ENCODE measurements at places on chromosomes 11 and 22.

DNA sequence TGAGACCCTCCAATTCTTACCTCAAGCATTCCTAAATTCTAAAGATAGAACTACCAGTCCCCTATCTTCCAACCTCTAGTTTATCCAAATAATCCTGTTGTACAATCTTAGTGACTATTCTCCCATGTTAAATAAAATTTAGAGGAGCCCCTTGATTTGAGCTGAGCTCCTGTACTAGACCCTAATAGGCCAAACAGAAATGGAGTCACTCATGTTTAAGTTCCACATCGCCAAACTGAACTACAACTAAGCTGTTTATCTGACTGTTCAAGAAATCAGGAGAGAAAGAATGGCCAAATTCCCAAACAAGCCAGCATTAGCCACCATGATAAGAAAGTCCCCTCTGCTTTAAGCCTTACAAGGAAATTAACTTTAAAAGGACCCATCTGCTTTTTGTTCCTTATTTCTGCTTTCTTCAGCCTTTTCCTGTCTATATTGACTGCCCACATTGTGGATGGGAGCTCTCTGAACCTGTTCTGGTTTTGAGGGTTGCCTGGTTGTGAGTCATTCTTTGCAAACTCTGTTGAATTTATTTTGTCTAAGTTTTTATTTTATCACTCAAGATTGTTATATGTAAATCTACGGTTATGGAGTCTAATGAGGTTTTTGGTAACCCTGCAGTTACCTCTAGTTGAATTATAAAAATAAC, 90.4 kb downstream of the TTC28 start:
- no peak for DNase-seq

DNA sequence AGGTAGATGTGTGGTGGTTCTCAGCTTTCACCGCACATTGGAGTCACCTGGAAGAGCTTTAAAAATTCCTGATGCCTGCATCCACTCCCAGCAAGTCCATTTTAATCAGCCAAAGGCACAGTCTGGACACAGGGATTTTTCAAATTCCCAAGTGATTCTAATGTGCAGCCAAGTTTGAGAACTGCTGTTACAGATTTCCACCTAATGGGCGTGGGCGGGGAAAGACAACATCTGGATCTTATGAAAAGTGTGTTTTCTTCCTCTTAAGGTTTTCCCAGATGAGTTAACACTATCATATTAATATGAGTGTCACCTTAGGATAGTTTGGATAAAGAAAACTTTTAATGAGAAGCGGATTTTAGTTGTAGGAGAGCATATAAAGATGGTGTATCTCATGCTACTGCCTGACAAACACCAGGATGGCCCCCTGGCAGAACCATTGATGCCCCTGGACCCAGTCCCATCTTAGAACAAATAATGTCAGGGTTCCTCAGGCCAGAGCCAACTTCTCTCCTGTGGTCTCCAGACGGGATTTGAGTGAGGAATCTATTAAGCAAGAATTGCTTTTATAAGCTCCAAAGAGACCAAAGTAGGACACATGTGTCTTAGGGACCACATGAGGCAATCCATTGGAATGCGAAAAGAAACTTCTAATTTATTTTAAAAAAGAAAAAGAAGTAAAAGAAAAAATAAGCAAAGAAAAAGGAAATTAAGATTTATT, 31.9 kb downstream of the POU2AF1 start:
- no peak for DNase-seq

DNA sequence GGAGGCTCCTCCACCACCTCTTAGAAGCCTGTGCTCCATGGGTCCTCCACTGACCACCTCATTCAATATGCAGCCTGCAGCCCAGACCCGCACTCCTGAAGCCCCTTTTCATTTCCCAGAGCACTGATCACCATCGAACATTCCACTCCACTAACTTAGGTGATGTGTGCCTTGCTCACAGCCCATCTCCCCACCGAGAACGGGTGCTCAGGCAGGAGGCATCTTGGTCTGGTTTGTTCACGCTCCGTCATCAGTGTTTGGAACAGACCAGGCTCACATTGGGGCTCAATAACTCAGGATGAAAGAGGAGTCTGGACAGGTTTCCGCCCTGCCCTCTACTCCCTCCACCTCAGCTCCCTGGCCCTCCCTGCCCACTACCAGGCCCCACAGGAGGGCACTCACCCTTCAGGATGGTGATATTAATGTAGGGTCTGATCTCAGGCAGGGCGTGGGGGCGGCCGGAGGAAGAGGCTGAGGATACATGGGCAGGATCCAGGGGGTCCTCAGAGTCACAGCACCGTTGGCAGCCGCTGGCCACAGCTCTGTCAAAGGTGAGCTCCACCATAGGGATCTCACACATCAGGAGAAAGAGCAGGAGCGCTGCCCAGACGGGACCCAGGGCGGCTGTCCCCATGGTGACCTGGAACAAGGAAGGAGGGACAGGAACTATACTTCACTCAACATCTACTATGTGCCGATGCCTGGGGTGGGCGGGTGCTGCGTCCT, 3.1 kb downstream of the C1QTNF6 start:
- no peak for DNase-seq

DNA sequence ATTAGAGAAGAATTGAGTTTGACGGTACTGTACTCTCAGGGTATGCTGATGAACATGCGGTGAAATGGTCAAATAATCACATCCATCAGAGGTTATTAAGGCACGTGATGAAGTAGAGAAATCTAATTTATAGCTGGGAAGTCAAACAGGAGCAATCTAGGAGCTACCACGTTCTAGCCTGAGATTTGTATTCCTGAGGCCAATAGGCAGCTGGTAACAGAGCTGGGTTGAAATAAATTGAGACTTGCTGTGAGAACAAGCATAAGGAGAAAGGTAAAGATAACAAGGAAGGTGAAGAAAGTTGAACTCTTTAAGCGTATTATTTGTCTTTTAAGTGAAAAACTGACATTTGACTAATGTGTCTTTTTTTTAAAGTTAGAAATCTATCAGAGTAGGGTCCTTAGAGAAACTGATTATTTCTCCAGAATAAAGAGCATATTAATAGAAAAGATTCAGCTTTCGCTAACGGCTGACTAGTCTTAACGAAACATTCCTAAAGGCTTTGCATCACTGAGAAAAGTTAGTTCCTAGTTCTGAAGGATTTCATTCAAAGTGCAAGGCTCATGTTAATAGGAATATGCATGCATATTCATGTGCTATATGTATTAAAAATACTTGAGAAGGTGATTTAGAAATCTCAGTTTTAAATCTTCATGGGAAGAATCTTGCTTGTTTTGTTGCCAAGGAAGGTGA, 5.2 kb upstream of the WEE1 start:
- no peak for DNase-seq

DNA sequence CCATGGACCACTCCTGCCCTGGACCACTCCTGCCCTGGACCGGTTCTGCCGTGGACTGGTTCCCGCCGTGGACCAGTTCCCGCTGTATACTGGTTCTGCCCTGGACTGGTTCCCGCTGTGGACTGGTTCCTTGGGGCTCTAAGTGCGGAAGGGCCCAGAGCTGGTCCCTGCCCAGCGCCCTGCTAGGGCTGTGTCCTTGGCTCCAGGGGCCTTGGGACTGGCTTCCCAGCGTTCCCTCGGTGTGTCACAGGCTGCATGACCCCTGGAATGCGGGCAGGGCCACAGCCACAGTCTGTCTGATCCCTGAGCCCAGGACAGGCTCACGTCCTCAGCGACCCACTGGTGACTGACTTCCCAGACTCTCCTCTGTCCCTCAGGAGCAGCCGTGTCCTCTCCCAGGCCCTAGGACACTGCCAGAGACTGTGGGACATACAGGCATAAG, 412.2 kb downstream of the TBC1D22A start:
- no peak for DNase-seq

DNA sequence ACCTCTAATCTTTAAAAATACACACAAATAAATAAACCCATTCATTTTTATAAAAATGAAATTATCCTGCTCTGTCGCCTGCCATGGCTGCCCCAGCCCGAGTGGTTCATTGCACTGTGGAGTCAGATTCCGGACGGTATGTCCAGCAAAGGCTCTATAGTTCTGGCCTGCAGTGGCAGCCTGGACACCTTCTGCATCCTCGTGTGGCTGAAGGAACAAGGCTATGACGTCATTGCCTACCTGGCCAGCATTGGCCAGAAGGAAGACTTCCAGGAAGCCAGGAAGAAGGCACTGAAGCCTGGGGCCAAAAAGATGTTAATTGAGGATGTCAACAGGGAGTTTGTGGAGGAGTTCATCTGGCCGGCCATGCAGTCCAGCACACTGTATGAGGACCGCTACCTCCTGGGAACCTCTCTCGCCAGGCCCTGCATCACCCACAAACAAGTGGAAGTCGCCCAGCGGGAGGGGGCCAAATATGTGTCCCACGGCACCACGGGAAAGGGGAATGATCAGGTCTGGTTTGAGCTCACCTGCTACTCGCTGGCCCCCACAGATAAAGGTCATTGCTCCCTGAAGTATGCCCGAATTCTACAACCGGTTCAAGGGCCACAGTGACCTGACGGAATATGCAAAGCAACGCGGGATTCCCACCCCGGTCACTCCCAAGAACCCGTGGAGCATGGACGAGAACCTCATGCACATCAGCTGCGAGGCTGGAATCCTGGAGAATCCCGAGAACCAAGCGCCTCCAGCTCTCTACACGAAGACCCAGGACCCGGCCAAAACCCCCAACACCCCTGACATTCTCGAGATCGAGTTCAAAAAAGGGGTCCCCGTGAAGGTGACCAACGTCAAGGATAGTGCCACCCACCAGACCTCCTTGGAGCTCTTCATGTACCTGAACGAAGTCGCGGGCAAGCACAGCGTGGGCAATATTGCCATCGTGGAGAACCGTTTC, 158.2 kb upstream of the GUCY1A2 start:
- no peak for DNase-seq

All from NCI-H1092 treated with DMSO at 0.1 percent for 48 hours (cell line).